Colonic mucosa (tissue), 4 donors: ENCODE measurements at places on chromosomes 2 and 18.

DNA sequence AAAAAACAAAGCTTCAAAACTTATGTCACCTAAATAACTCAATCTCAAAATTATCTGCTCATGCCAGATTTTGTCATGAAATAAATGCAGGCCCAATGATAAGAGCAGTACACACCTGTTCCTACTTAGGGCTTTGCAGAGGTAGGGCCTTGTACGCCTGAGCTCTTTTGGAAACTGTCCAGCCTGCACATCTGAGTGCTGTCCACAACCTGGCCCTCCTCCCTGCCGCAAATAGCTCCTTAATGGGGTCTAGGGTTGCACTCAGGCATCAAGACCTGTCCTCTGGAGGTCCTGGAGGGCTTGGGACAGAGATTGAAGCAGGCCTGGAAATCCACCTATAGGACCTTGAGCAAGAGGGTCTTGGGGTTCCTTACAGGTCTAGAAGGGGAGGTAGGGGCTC lies 115.4 kb upstream of the CCDC195 start:
- no peak overlapping the region for H3K27ac ChIP-seq
- no peaks in the 10 kb centered on the region for H3K27me3 ChIP-seq
- no peaks in the 10 kb centered on the region for H3K36me3 ChIP-seq
- H3K4me1 ChIP-seq = no peaks in the 10 kb centered on the region
- H3K4me3 ChIP-seq = no peak overlapping the region

DNA sequence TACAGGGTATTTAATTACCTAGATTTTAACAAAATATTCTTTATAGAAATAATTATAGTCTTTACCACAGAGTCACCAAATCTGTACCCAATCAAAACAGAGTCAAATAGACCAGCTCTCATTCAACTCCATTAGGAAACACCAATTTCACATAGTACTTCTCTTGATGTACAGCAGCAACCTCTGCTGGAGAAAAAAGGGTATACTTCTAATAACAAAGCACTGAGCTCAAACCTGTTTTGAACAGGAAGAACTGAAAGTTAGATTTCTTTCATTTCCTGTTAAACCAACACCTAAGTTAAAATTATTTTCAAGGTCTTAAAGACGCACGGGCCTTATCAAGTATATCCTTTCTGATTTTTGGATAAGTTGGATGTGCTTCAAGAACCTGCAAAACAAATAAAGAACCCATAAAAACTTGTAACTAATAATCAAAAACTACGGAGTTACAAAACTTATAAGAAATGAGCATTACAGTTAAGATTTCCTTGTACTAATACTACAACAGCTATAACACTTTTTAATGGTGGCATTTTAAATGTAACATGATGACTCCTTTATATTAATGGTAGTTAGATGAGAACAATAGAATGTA lies 79.0 kb downstream of the TTC21B start:
- no peaks in the 10 kb centered on the region for H3K4me1 ChIP-seq

DNA sequence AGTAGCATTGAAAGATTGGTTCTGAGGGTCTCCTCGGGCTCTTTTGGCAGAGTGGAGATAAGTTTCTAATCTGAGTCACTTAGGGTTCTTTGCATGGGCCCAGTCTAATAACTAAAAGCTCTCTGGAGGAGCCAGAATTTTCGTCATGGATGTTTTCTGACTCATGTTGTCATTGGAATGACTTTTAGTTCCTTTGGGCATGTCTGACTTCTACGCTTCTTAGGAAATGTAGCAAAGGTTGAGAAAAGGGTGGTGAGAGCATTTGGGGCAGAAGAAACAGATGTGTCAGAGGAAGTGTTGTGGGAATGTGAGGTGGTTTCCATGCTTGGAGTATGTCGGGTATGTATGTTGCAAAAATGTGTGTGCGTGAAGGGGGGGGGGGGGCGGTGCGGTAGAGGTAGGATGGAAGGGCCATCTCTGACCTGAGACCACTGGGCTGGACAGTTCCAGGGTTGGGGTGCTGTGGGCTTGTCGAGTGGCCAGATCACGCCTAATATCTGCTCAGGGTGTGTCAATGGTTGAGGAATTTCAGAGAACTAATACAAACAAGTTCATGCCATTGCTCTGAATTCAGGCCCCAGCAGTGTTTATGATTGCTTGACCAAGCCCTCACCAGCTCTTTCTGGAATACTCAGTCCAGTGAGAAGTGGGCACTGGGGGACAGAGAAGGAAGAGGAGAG lies 26.9 kb downstream of the KLHL29 start:
- H3K4me3 ChIP-seq = no peak overlapping the region
- no peaks in the 10 kb centered on the region for H3K4me1 ChIP-seq
- no peak for DNase-seq

DNA sequence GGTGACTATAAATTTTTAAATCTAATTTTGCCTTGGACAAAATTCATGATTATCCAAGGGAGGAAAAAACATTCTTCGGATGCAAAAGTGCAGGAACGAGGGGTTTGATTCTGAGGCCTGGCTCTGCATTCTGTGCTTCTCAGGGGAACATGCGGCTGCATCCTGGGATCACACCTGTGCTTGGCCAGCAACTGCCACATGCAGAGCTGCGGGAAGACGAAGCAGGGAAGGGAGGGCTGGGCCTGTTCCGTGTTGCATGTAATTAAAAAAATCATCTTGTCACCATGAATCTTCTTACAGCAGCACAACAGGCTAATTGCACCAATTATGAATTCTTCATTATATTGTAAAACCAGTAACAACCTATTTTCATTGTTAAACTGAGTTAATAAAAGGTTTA lies 158.0 kb upstream of the ALKAL2 start:
- H3K36me3 ChIP-seq = no peaks in the 10 kb centered on the region
- no peaks in the 10 kb centered on the region for H3K27me3 ChIP-seq
- no peak overlapping the region for H3K27ac ChIP-seq
- H3K4me3 ChIP-seq = no peak overlapping the region
- DNase-seq = no peak
- no peaks in the 10 kb centered on the region for H3K4me1 ChIP-seq

DNA sequence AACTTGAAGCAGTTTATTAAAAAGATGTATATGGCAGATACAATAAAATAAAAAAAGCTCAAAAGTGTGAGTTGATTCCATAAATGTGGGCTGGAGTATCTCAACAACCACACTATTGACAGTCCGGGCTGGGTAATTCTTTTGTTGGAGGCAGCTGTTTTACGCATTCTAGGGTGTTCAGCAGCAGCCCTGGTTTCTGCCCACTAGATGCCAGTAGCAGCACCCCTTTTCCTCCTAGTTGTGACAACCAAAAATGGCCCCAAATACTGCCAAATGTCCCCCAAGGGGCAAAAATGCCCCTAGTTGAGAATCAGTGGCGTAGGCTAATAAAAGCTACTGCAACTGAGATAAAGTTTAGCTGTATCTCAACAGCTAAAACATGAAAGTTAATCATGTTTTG lies 44.8 kb downstream of the CHMP3 start:
- no peaks in the 10 kb centered on the region for H3K4me1 ChIP-seq
- no peak for DNase-seq
- H3K27me3 ChIP-seq = no peaks in the 10 kb centered on the region
- no peak overlapping the region for H3K27ac ChIP-seq
- no peak overlapping the region for H3K4me3 ChIP-seq
- no peaks in the 10 kb centered on the region for H3K36me3 ChIP-seq

DNA sequence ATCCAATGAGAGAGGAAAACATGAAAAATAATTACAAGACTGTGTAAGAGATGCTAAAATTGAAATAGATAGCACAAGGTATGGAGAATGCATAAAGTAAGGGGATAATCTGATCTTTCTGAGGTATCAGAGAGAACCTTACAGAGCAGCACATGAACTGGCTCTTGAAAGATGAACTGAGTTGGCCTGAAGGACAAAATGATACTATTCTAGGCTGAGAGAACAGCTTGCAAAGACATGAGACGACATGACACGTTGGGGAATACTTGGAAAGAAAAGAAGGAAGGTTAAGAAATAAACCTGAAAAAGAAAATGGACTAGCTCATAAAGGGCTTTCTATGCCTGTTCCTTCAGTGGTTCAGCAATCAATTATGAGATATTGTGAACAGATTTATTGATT lies 152.7 kb upstream of the MYO3B start:
- H3K27me3 ChIP-seq = no peaks in the 10 kb centered on the region
- H3K4me1 ChIP-seq = no peaks in the 10 kb centered on the region
- H3K27ac ChIP-seq = no peak overlapping the region
- no peak overlapping the region for H3K4me3 ChIP-seq

DNA sequence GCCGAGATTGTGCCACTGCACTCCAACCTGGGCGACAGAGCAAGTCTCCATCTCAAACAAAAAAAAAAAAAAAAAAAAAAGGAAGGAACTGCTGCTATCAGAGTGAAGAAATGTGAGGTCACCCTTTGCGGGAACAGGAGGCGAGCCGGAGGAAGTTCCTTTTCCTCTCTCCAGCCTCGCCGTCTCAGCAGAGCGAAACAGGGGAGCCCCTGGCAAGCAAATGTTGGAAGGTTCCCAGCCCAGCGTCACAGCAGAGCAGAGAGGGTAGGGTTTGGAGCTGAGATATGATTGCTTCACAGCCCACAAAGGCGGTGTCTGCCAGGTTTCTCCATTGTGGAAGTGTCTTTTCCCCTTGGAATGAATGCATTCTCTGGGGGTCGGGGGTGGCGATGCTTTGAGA lies 28.5 kb downstream of the SLC20A1 start:
- H3K4me3 ChIP-seq = no peak overlapping the region
- H3K4me1 ChIP-seq = no peaks in the 10 kb centered on the region
- no peaks in the 10 kb centered on the region for H3K27me3 ChIP-seq
- H3K27ac ChIP-seq = no peak overlapping the region
- DNase-seq = peak; percentile 34
- no peaks in the 10 kb centered on the region for H3K36me3 ChIP-seq

DNA sequence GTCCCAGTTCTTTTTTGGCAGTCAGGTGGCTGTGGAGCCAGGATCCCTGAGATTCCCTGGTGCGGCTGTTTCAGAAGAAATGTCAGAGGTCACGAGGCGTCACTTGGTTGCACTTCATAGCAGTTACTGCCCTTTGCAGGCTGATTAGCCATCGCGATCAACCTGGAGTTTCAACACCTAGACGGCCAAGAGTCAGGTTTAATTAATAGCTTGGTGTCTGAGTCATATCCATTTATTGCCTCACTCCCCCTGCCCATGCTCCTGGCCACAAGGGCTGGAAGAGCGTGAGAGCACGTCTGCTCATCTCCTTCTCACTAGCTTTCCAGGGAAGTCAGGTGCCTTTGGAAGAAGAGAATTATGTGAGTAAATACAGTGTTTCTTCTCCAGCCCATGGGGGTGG lies 552.3 kb downstream of the TSN start:
- no peak overlapping the region for H3K27ac ChIP-seq
- H3K4me1 ChIP-seq = no peaks in the 10 kb centered on the region
- H3K27me3 ChIP-seq = no peaks in the 10 kb centered on the region
- no peak for DNase-seq

GRCh38 chr2:135931776-135932443 lies 53.5 kb downstream of the DARS1 start:
- no peaks in the 10 kb centered on the region for H3K36me3 ChIP-seq
- no peak for DNase-seq
- no peaks in the 10 kb centered on the region for H3K4me1 ChIP-seq
- H3K27me3 ChIP-seq = no peaks in the 10 kb centered on the region
- H3K27ac ChIP-seq = no peak overlapping the region

GRCh38 chr2:213105212-213105611 lies 46.2 kb downstream of the IKZF2 start:
- no peaks in the 10 kb centered on the region for H3K27me3 ChIP-seq
- no peak overlapping the region for H3K27ac ChIP-seq
- H3K36me3 ChIP-seq = no peaks in the 10 kb centered on the region
- DNase-seq = no peak

GRCh38 chr2:45391866-45392265 lies 219.2 kb downstream of the SRBD1 start:
- H3K4me3 ChIP-seq = no peak overlapping the region
- H3K36me3 ChIP-seq = no peaks in the 10 kb centered on the region
- no peaks in the 10 kb centered on the region for H3K27me3 ChIP-seq

DNA sequence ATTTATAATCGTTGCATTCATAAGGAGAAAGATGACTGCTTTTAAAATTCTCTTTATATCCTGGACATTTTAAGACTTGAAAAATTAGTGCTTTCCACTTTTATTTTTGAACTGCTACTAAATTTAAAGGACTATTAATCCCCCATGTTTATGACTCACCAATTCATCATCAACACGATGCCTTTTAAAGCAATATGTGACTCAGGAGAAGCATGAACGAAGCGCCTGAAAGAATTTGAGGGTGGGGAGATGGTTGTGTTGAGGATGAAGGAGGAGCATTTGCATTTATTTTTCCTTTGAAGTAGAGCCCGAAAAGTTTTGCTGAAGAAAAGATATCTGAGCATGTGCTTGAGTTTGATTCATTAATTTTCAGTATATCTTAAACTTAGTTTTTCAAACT lies 192.2 kb upstream of the LRRTM1 start:
- H3K4me1 ChIP-seq = no peaks in the 10 kb centered on the region
- H3K4me3 ChIP-seq = no peak overlapping the region
- H3K27me3 ChIP-seq = no peaks in the 10 kb centered on the region
- H3K27ac ChIP-seq = no peak overlapping the region
- no peaks in the 10 kb centered on the region for H3K36me3 ChIP-seq
- DNase-seq = no peak

DNA sequence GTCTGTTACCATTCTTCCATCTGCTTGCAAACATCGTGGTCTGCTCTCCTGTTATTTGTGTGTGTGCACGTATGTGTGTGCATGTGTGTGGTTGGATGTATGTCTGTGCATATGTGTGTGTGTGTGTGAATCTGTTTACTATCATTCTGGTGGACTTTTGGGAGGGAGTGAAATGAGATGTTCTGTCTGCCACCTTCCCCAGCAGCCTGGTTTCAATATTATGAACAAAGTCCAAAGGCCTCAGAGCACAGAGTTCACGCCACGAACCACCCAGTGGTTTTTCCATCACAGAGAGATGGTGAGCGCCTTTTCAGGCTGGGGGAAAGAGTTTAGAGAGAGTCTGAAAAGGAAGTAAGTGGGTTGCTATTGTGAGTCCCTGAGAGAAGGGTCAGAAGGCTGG lies 67.1 kb upstream of the YWHAQ start:
- H3K27ac ChIP-seq = no peak overlapping the region
- no peak for DNase-seq
- no peaks in the 10 kb centered on the region for H3K4me1 ChIP-seq
- no peaks in the 10 kb centered on the region for H3K27me3 ChIP-seq

DNA sequence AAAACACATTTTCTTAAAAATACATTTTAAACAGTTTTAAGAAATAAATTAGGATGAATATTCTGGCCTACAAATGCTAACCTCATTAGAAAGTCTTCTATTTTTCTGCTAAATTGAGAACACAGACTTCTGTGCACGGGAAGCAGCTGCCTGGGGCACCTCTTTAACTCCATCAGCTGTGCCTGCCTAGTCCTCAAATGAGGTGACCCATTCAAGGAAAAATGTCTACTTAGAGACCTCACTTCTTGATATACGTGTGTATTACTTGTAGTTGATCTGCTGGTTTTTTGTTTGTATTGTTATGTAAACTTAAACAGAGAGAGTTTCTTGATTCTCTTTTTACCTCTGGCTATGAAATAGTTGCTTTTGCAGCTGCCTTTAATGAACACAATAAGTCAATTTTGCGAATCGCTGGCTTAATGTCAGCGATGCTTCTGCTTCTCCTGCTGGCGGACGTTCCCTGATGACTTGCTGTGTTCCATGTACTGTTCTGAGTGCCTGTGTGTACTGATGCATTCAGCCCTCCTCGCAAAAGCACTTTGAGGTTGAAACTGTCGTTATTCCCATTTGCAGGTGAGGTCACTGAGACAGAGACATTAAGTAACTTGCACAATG lies 88.7 kb upstream of the TXNDC2 start:
- H3K4me3 ChIP-seq = no peak overlapping the region
- DNase-seq = no peak
- no peak overlapping the region for H3K27ac ChIP-seq
- no peaks in the 10 kb centered on the region for H3K36me3 ChIP-seq
